Activated CD8-positive, alpha-beta memory T cell treated with anti-CD3 and anti-CD28 coated beads for 24 hours (primary cell): ENCODE measurements at places on chromosomes 11 and 22.
A peak's percentile ranks its signal among the peaks of the same experiment; 100 is the strongest.

GRCh38 chr11:61891331-61892084, at the start of gene FADS3:
Gene FADS3 (minus strand): TSS chr11:61891545. CDS start chr11:61891381, 164 bp downstream.
- peak; percentile 81 for DNase-seq

DNA sequence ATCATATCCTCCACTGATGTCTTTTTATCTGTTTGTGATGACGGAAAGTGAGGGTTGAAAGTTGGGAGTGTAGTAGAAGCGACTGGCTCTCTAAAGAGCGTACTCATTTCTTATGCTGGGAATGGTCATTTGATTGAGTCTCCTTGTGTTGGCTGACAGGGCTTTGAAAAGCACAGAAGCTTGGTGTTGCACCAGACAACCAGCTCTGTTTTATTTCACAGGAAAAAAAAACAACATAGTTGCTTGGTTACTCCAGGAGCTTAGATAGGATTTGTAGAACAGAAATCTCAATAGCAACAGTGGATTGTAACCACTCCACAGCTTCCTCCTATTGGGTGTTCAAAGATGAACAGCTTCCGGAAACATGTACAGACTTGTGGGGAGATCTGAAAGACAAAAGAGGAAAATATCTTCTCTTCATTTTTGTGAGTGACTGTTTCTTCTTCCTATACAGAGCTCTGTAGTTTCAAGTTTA, 2.7 kb downstream of the RBM14 start:
- no peak for DNase-seq

- DNase-seq: no peak
Observed at GRCh38 chr11:78570031-78570430, 4.6 kb downstream of the NARS2 start.

DNA sequence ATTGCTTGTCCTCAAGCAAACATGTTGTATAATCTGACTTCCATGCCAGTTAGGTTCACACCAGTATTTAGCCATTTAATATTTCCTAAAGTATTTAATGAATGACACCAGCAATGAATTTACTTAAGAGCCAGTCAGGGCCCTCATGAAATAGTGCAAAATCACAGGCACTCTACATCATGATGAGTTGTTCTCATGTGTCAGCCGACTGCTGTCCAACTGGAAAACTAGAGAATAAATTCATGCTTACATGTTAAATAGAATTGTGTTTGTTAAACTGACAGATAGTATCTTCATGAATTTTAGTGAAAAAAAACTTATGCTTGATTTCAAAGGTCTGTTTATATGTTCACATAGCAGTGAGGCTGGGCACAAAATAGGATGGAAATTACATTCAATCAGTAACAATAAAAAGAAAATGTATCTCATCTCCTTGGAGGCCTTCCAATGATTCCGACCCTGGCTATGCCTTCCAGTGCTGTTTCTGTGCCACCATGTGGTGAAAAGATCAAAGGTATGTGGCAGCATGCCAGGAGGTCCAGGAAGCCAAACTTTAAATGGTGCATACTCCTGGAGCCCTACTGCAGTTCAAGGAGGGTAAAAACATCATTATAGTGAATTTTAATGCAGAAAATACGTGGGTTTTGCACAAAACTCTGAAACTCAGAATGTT, 45.2 kb downstream of the CTSC start:
- DNase-seq: no peak

GRCh38 chr11:116792869-116793771, 1.4 kb upstream of the APOA5 start:
- DNase-seq: no peak

- peak; percentile 96 for DNase-seq
Observed at GRCh38 chr22:31080848-31081649, at the start of gene SMTN. Gene SMTN (plus strand): TSS chr22:31081318. CDS start chr22:31083259, 1,941 bp downstream.

- no peak for DNase-seq
Observed at GRCh38 chr11:34242037-34242625, 115.7 kb downstream of the ABTB2 start.

- no peak for DNase-seq
Observed at GRCh38 chr11:63551889-63552266, 11.3 kb downstream of the PLAAT2 start.

DNA sequence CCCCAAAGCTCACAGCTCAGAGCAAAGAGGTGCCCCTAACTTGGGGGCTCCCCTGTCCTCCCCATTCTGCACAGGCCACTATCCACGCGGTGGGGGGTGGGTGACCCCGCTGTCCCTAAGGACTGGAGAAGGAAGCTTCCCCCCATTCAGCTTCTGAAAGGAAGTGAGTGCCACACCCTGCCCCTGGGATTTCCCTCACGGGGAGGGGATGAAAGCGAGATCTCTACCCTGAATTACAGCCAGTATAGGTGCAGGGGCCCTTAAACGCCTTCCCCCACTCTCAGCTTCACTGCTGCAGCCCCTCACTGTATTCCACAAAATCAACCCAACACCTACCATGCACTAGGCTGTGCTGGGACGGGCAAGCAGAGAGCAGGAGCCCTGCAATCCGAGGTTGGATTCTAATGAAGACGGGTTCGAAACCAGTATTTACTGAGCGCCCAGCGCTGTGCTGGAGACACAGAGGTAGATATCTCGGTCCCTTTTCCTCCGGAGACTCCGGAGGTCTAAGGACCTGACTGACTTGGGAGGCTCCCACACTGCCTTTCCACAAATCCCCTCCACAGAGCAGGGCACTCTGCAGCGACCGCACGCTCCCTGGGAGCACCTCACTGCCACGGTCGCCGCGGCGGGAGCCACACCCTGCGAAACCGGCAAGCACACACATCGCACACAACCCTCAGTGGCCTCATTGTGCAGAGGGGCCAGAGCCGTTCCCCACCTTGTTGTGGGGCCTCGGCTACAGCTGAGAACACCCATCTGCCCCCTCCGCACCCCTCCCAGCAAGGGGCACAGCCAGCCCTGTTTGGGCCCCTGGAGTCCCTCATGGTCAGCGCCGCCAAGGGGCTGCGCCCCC, 1.8 kb downstream of the AHNAK start:
- no peak for DNase-seq

DNA sequence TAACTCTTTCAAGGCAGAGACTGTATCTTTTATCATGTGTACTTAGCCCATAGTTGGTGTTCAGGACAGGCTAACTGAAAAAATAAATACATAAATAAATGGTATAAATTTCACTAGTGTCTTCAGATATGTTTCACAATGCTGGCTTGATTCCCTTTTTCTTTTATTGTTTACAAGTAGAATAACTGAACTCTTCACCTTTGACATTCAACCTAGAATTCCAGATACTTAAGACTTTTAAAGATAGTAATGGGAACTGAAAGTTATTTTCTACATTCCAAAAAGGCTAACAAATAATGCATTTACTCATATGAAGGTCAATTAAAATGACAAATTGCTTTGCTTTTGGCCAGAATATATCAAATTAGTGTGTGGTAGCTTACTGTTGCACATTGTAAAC, 411.3 kb upstream of the TENM4 start:
- no peak for DNase-seq

DNA sequence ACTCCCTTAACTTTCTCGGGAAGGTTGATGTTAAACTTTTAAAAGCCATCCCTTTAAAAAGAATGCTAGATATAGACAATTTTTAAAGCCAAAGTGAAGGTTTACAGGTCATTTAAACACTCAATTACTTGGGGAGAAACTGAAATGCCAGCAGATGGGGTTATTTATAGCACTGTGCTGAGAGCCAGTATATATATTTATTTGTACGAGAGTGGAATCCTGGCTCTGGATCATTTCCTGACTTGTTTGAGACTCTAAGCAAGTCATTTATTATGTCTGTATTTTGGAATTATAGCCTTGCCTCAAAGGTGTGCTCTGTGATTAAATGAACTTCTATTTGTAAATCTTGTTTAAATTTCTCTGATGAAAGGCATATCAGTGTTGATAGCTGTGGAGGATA, 6.8 kb upstream of the ZBED5 start:
- no peak for DNase-seq

DNA sequence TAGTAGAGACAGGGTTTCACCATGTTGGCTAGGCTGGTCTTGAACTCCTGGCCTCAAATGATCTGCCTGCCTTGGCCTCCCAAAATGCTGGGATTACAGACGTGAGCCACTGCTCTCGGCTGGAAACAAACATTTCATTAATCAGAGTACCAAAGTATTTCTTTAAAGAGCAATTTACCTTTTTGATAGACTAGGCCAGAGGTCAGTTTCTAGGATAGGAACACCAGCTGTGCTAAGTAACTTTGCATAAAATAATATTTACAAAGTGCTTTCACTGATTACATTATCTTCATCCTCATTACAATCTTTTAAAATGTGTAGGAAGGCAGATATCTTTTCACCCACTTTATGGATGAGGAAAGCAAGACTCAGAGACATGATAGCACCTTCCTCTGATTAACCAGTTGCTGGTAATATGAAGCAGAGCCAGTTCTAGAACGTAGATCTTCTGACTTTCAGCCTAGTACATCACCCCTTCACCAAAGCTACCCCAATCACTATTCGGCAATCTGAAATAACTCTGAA, 355.2 kb downstream of the SOX6 start:
- DNase-seq: no peak

GRCh38 chr11:843818-844692, 1.4 kb downstream of the TSPAN4 start:
- no peak for DNase-seq

- peak; percentile 24 for DNase-seq
Observed at GRCh38 chr11:9025101-9025850, 21.5 kb upstream of the NRIP3 start.
